ENCODE measurements at places on chromosomes 12 and 14.

- no peak for DNase-seq
These were observed 7.6 kb upstream of the SERPINA1 start for GRCh38 chr14:94395888-94396574.

GRCh38 chr12:6618483-6619225, 11.5 kb upstream of the CHD4 start:
- no peak for DNase-seq

- no peak for DNase-seq
These were observed 144.8 kb upstream of the PTPRQ start for GRCh38 chr12:80299219-80299618.

DNA sequence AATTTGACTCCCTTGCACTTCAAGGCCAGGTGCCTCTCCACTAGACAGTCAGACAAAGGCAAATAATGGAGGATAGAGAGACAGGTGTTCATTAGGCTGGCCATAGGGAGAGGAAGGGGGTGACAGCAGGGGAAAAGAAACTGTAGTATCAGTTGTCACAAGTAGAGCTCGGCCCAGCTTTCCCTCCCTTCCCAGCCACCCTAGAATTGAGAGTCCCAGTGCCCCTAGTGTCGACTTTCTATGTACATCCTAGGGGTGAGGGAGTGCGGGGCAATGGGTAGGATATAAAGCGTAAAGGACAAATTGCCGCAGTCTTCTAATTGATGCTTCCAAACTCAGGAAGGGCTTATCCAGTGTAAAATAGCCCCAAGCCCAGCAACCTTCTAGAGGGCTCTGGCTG, 39.0 kb downstream of the BAZ2A start:
- no peak for DNase-seq
